Melanocyte of skin (primary cell): ENCODE measurements at places on chromosomes 16 and 17. TPM values are rescaled to one million over a fixed set of nuclear protein-coding genes. Genes with fewer than 3 reads are reported as not detected.

Gene NPIPB8
- under 0.01 TPM in 1 of 2 replicates, not detected in the other for total RNA-seq

Gene PTGES3L
- total RNA-seq = under 0.01 and 0.33 TPM in 2 replicates

Gene AANAT
- not detected in 2 replicates for total RNA-seq

Gene RAB34
- 101 and 111 TPM in 2 replicates for total RNA-seq

Gene MYH13
- total RNA-seq = not detected in 2 replicates

Gene GCGR
- total RNA-seq = 0.46 TPM in 1 of 2 replicates, not detected in the other

Gene C16orf74
- 1.0 and 9.8 TPM in 2 replicates for total RNA-seq

Gene C17orf113
- total RNA-seq = under 0.01 TPM in 1 of 2 replicates, not detected in the other

Gene CHST4
- total RNA-seq = not detected in 2 replicates

Gene PLXDC1
- total RNA-seq = 0.34 and 0.73 TPM in 2 replicates

Gene SECTM1
- 22.8 and 70.6 TPM in 2 replicates for total RNA-seq

Gene SMIM5
- total RNA-seq = 0.33 TPM in 1 of 2 replicates, not detected in the other

Gene C17orf50
- not detected in 2 replicates for total RNA-seq

Gene SLFN12
- 17.6 and 30.9 TPM in 2 replicates for total RNA-seq

Gene GABARAP
- 165 and 190 TPM in 2 replicates for total RNA-seq

Gene HCRT
- not detected in 2 replicates for total RNA-seq

Gene THRA
- 22.1 and 27.0 TPM in 2 replicates for total RNA-seq

Gene EPN2
- total RNA-seq = 18.6 and 29.1 TPM in 2 replicates

Gene TP53TG3
- 0.34 and 0.36 TPM in 2 replicates for total RNA-seq

Gene SMPD3
- total RNA-seq = 0.15 TPM in 1 of 2 replicates, not detected in the other

Gene RNF222
- total RNA-seq = not detected in 2 replicates

Gene TNFRSF17
- total RNA-seq = not detected in 2 replicates

Gene UMOD
- not detected in 2 replicates for total RNA-seq

Gene POLR2C
- 102 and 104 TPM in 2 replicates for total RNA-seq

Gene LRRC37A3
- total RNA-seq = 6.9 and 14.2 TPM in 2 replicates

Gene CDRT15L2
- total RNA-seq = not detected in 2 replicates

Gene TMEM235
- not detected in 2 replicates for total RNA-seq

Gene GABARAPL2
- 33.6 and 36.6 TPM in 2 replicates for total RNA-seq

Gene SGCA
- total RNA-seq = not detected in 2 replicates

Gene WNT9B
- total RNA-seq = not detected in 2 replicates

Gene TRAP1
- total RNA-seq = 58.5 and 59.5 TPM in 2 replicates

Gene PPY
- not detected in 2 replicates for total RNA-seq

Gene KRT32
- not detected in 2 replicates for total RNA-seq

Gene IL32
- total RNA-seq = 1.1 and 6.2 TPM in 2 replicates

Gene ABCA6
- 0.33 and 1.9 TPM in 2 replicates for total RNA-seq

Gene TLCD2
- 1.00 and 1.1 TPM in 2 replicates for total RNA-seq

Gene SDR42E1
- under 0.01 and 0.36 TPM in 2 replicates for total RNA-seq

Gene TMIGD1
- not detected in 2 replicates for total RNA-seq

Gene COPZ2
- total RNA-seq = 11.4 and 15.3 TPM in 2 replicates

Gene RTN4RL1
- total RNA-seq = under 0.01 and 0.36 TPM in 2 replicates

Gene HNF1B
- not detected in 2 replicates for total RNA-seq

Gene HOXB1
- total RNA-seq = not detected in 2 replicates

Gene LRRC36
- under 0.01 and 0.34 TPM in 2 replicates for total RNA-seq

Gene AOC3
- total RNA-seq = under 0.01 and 0.31 TPM in 2 replicates

Gene KSR1
- total RNA-seq = 4.8 and 5.7 TPM in 2 replicates

Gene KRTAP17-1
- not detected in 2 replicates for total RNA-seq

Gene CBX2
- total RNA-seq = 5.5 and 7.3 TPM in 2 replicates

Gene PSMB3
- 474 and 579 TPM in 2 replicates for total RNA-seq

Gene CCDC144A
- 1.7 and 6.3 TPM in 2 replicates for total RNA-seq

Gene KPNA2
- total RNA-seq = 196 and 280 TPM in 2 replicates

Gene FAM83G
- 3.6 and 4.1 TPM in 2 replicates for total RNA-seq

Gene GAS7
- total RNA-seq = 320 and 337 TPM in 2 replicates

Gene MT1G
- total RNA-seq = 2.5 and 4.3 TPM in 2 replicates

Gene SMIM22
- total RNA-seq = not detected in 2 replicates

Gene IL21R
- total RNA-seq = under 0.01 and 0.36 TPM in 2 replicates

Gene KRTAP4-1
- not detected in 2 replicates for total RNA-seq

Gene AATK
- 16.0 and 76.7 TPM in 2 replicates for total RNA-seq

Gene PYY
- total RNA-seq = not detected in 2 replicates

Gene TLCD3B
- total RNA-seq = not detected in 2 replicates
